Peyer's patch (tissue), 4 donors: ENCODE measurements at places on chromosomes 11 and 22. TPM values are rescaled to one million over a fixed set of nuclear protein-coding genes. Genes with fewer than 3 reads are reported as not detected.

The COA4 gene
- total RNA-seq = 106 TPM

The CTTN gene
- 261 TPM for total RNA-seq

The GVQW3 gene
- 23.9 TPM for total RNA-seq

The OR5P2 gene
- total RNA-seq = not detected

The ADAMTS15 gene
- 5.8 TPM for total RNA-seq

The ROBO4 gene
- 4.3 TPM for total RNA-seq

The CLTCL1 gene
- total RNA-seq = 0.47 TPM

The XRCC6 gene
- 119 TPM for total RNA-seq

The INPP5J gene
- total RNA-seq = 18.2 TPM

The GNG3 gene
- total RNA-seq = not detected

The LUZP2 gene
- not detected for total RNA-seq

The ELF5 gene
- total RNA-seq = not detected

The PELI3 gene
- 5.6 TPM for total RNA-seq

The MCAM gene
- 32.4 TPM for total RNA-seq

The CBLIF gene
- not detected for total RNA-seq

The C11orf16 gene
- total RNA-seq = not detected

The ZNF70 gene
- total RNA-seq = 25.6 TPM

The LINC01488 gene
- not detected for total RNA-seq

The TRIM49 gene
- total RNA-seq = not detected

The VWCE gene
- not detected for total RNA-seq

The PKDREJ gene
- 0.13 TPM for total RNA-seq

The MN1 gene
- total RNA-seq = 1.7 TPM

The TREH gene
- 34.7 TPM for total RNA-seq

The JHY gene
- 15.7 TPM for total RNA-seq

The NLRP14 gene
- total RNA-seq = not detected

The CCDC87 gene
- total RNA-seq = not detected

The SLC17A6 gene
- total RNA-seq = not detected

The TYR gene
- total RNA-seq = not detected
